ENCODE measurements at places on chromosomes 3 and 15.

- DNase-seq, result peak; percentile 3
Measured at GRCh38 chr15:88704791-88705768, 66.3 kb downstream of the ISG20 start.

- no peak for DNase-seq
Measured at GRCh38 chr3:176046703-176047102, 1150.6 kb downstream of the TBL1XR1 start.

DNA sequence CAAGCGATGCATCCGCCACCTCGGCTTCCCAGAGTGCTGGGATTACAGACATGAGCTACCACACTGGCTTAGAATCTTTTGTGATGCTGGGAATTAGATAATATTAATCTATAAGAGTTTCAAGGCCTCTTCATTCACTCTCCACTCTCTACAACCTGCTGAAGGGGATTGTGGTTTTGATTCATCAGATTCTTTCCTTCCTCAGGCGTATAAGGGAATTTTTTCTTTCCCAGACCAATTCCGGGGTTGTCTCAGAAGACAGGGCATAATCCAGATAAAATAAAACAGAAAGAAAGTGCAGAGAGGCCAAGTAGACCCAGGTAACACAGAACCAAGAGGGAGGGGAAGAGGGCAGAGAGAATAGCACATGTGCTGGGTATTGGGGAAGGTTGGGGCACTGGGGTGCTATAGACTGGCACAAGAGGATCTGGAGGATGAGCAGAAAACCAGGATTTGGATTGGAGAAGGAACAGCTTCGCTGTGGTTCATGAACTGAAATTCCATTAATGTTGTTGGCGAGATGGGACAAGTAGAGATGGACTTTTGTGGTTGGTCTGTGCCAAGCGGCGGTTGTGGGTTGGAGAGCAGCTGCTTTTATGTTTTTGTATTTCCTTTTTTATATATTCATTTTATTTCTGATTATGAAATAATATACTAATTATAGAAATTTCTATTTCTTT, 12.8 kb downstream of the ARL6IP5 start:
- DNase-seq, result no peak

GRCh38 chr3:66723231-66723630, 222.4 kb upstream of the LRIG1 start:
- DNase-seq, result no peak

- no peak for DNase-seq
Measured at GRCh38 chr3:55885721-55886120, 398.6 kb upstream of the WNT5A start.
